ENCODE measurements at places on chromosomes 7 and 10.

- DNase-seq: no peak
Measured at GRCh38 chr10:107803546-107803945, 639.0 kb upstream of the SORCS1 start.

- peak; percentile 54 for DNase-seq
Measured at GRCh38 chr7:29194594-29195427, at the start of gene CHN2. CHN2 (plus strand) TSS chr7:29194775.

DNA sequence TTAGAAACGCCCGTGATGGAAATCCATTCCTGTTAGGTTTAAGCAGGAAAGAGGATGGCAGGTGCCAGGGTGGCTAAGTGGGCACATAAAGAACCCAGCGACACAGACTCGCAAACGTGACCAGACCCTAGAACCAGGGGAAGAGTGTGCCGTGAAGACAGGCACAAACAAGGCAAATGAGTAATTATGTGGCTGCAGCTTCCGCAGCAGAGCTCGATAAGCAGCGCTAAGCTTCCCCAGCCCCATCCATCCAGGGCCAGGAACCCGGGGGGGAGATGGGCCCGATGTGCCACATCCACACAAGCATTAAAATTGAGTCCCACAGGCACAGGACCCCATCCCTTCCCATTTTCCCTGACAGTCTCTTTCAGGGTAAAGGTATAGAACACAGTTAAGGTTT, 14.0 kb upstream of the ZFAND2A start:
- DNase-seq: no peak

GRCh38 chr7:117963264-117964197, 90.3 kb upstream of the CTTNBP2 start:
- no peak for DNase-seq

DNA sequence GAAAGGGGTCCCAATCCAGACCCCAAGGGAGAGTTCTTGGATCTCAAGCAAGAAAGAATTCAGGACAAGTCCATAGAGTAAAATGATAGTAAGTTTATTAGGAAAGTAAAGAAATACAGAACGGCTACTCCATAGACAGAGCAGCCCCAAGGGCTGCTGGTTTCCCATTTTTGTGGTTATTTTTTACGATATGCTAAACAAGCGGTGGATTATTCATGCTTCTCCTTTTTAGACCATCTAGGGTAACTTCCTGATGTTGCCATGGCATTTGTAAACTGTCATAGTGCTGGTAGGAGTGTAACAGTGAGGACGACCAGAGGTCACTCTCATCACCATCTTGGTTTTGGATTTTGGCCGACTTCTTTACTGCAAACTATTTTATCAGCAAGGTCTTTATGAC, 1033.4 kb downstream of the SORCS3 start:
- no peak for DNase-seq

GRCh38 chr7:157560258-157560654, 223.5 kb downstream of the DNAJB6 start:
- no peak for DNase-seq

- peak; percentile 4 for DNase-seq
Measured at GRCh38 chr10:127619546-127620325, 70.6 kb downstream of the NPS start.

GRCh38 chr10:70536196-70536861, 57.8 kb downstream of the PALD1 start:
- DNase-seq: no peak

DNA sequence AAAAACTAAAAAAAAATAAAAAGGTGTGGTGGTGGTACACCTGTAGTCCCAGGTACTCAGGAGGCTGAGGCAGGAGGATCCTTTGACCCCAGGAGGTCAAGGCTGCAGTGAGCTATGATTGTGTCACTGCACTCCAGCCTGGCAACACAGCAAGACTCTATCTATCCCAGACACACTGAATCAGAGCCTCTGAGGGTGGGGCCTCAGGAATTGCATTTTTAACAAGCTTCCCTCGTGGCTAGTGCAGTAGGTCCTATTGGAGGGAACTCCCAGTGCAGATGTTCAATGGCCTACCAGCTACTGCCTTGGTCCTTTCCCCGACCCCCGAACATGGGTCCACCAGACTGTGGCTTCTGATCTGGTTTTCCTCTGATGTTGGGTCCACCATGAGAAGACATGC, 14.9 kb downstream of the STRA8 start:
- no peak for DNase-seq

DNA sequence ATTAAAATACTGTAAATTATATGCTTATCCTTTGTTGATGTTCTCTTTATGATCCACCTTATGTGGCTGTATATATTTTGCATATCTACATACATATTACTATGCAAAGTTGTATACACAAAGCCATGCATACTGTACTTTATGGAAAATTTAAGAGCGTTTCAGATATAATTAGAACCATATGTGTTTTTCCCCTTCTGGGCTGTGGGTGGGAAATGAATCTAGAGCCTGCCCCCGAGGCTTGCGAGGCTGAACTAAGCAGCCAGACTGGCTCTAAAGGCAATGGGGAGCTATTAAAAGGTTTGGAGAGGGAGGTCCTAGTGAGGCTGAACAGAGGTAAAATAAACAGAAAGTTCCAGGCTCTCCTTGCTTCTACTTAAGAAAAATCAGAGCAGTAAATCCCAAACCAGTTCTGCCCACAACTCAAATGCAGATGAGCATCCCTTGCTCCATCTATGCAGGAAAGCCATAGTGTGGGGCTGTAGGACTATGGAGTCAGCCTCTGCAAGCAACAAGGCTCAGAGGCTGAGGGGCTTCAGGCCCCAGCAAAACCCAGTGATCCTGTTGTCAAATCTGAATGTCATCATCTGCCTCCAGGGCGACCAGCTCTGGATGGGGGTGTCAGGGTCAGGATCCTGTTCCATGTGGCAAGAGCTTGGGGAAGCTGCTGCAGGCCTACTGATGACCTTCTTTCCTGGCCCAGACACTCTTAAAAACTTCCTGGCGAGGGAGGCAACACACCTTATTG, 14.1 kb upstream of the DDIT4 start:
- no peak for DNase-seq

Measured in NCI-H748 treated with DMSO at 0.1 percent for 48 hours (cell line).